Activated naive CD8-positive, alpha-beta T cell treated with anti-CD3 and anti-CD28 coated beads, Interleukin-2, amount 50 U/mL, for 24 hours (primary cell): ENCODE measurements at places on chromosomes 4 and X.

- DNase-seq: no peak
Measured at GRCh38 chr4:152039691-152040090, 278.9 kb upstream of the GATB start.

DNA sequence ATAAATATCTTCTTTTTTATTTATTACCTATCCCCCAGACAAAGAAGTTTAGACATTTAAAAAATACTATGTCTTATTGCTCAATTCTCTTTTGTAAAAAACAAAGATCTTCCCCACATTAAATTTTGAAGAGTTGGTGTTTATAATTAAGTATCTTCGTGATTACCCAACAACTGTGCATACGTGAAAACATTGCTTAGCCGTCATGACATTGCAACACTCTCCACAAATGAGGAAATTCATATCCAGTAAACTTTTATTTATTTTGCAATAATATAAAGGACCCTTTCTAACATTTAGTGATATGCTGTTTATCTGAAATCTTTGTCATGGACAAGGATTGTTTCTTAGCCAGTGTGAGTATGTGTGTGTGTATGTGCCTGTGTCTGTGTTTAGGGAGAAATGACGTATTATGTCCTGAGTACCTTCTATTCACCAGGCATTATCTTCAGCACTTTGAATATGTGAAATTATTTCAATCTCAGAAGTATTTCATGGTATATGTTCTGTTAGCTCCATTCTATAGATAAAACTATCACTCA is 26.1 kb upstream of the EREG start:
- no peak for DNase-seq

DNA sequence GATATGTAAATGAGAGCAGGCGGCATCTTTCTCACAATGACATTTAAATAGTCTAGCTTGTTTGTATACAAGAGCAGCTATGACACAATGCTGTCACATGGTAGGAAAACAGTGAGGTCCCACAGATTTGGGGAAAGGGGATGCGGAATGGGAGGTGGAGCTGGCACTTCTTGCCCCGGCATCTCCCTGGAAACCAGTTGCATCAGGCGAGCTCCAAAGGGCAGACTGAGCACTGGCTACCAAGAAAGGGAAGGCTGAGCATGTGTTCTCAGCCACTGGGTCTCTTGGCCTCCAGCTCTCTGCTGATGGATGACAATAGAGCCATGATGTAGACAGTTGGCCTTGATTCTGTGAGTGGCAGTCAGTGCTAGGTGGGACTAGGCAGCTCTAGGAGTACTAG is 109.0 kb downstream of the UCHL1 start:
- DNase-seq: no peak

DNA sequence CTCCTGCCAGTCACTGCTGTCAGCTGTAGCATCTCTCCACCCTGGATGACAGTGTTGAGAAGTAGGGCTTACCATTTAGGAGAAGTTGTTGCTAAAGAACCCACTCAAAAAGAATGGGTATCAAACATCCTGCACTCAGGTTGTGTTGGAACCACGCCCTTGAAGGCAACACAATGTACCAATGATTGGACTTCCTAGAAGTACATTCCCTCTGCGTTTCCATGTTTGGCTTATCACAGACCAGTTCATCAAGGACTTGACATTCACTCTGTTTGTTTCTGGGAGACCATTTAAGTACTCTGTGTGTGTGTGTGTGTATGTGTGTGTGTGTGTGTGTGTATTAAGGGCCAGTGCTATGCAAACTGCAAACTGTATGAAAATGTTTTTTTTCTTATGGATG is 200.6 kb upstream of the GATB start:
- no peak for DNase-seq

DNA sequence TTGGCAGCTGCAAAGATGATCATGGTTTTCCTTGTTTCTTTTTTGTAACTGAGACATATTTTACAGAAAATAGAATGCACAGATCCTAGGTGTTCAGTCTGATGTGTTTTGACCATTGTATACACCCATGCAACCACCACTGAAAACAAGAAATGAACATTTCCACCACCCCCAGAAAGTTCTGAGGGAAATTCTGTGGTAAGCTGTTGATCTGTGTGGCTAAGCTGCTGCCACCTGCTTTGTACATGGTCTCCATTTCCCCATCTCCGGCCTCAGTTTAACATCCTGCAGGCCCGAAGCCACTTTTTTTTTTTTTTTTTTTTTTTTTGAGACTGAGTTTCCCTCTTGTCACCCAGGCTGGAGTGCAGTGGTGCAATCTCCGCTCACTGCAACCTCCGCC is 65.3 kb downstream of the NYX start:
- no peak for DNase-seq

DNA sequence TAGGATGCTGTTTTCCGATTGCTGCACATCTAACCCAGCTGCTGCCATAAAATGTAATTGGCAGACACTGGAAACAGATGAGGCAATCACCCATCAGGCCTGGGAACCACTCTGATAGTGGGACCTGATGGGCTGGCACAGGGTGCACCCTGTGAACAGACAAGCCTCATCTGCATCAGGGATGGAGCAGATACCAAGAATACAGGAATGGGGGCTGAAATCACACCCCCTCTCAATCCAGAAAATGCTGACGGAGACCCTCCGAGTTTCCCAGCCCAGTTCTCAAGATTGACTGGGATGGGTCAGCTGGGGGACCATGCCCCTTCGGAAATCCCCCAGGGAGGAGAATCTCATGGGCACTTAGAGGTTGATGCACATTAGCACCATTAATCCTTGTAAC is 28.8 kb upstream of the PPP2R2C start:
- DNase-seq: no peak

GRCh38 chr4:82818664-82819662 is 20.4 kb upstream of the SCD5 start:
- DNase-seq: no peak
